ENCODE measurements at places on chromosomes 11 and 22.

- DNase-seq, result no peak
Observed at GRCh38 chr11:71298016-71298550, 45.7 kb upstream of the SHANK2 start.

DNA sequence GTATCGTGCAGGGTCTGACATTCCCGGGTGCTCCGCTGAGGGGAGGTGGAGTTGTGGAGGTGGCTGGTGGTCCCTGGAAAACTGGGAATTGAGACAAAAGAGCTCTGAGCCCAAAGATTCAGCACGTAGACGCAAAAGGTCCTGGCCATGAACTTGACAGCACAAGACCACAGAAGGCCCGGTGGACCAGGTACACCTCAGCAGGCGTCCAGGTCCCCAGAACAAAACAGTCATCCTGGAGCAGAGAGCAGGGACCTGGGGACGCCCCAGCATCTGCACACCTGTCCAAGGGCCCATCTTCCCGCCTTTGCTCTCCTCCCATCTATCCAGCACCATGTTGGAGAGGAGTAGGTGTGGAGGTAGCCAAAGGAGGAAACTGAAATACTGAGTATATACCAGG, 13.8 kb upstream of the MB start:
- no peak for DNase-seq

DNA sequence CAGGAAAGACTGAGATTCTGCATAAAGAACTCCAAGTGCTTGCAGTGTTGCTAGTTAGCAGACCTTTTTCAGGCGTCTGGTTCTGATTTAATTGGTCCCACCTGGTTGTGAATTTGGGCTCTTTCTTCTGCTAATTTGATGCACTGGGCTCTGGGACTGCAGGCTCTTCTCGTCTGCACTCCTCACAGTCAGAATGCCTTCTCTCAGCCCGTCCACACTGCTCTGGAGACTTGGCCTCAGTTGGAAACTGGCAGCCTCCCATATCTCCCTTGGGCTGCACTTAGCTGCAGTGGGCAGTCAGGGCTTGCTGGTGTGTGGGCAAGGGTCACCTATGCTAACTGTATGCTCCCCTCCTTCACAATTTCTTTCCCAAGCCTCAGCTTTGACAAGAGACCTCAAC, 1.5 kb downstream of the TRIM6 start:
- DNase-seq, result no peak

DNA sequence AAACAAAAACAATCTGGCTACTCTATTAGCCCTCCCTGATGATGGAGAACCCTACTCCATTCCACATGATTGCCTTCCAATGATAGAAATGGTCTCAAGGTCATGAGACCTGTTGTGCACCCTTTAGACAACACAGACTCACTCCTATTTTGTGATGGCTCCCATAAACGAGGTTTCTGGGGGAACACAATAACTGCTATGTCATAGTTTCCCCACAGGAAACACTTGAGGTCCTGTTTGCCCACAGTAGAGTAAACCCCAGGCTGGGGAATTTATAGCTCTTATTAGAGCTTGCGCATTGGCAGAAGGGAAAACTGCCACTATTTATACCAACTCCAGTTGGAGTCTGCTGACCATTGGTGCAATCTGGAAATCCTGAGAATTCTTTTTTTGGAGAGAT, 28.7 kb downstream of the MIF start:
- no peak for DNase-seq

DNA sequence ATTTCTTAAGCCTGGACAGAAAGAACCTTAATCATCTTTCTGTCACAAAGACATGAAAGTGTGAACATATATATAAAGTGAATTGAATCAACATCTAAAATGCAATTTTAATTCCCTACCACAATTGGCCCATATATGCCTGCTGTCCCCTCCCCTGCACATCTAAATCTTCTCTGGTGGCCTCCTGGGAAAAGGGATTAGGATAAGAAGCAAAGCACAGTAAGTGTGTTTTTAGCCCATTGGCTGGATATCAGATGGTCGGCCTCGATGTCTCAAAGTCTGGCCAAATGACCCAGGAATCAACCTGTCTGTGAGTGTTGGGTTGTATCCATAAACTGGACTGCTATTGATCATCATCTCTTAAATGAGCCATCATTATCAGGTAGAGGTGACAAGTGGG, 5.8 kb downstream of the MMP3 start:
- no peak for DNase-seq

DNA sequence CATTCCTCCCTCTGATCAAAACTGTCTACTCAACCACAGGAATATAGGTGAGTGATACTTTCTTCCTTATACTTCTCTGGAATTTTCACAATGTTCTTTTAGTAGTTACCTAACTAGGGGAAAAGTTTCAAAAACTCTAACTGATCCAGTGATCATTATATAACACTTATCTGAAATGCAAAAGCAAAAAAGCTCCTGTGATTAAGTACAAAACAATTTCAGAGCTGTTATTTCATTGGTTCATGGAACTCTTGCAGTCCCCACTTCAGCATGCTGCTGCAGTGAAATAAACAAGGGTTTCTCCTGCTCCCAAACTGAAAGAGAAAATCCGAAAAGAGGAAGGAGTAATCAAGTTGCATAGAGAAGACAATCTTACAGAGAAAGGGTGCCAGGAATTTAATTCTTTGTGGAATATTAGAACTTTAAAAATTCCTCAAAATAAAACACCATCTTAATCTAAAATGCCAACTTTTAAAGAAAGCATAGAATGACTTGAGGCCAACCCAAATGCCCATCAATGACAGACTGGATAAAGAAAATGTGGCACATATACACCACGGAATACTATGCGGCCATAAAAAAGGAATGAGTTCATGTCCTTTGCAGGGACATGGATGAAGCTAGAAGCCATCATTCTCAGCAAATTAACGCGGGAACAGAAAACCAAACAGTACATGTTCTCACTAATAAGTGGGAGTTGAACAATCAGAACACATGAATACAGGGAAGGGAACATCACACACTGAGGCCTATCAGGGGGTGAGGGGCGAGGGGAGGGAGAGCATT, 20.3 kb downstream of the PPP2R1B start:
- no peak for DNase-seq

DNA sequence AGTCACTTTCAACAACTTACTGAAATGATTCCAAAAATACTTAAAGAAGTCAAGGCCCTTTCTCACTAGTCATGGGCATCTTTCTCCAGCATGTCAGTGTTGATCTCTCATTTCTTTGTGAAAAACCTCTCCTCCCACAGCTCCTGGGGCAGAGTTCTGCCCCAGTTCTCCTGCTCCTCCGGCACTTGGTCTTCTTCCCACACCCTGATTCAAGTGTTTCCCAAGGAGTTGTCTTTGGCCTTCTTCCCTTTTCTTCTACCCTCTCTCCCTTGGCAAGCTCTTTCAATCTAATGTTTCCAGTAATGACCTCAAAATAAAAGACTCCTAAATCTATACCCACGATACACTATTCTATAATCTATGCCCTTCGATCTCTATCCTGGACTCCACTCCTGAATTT, 42.1 kb upstream of the CCDC34 start:
- DNase-seq, result no peak

- DNase-seq, result no peak
Observed at GRCh38 chr22:42083119-42083518, 3.6 kb downstream of the SMDT1 start.

DNA sequence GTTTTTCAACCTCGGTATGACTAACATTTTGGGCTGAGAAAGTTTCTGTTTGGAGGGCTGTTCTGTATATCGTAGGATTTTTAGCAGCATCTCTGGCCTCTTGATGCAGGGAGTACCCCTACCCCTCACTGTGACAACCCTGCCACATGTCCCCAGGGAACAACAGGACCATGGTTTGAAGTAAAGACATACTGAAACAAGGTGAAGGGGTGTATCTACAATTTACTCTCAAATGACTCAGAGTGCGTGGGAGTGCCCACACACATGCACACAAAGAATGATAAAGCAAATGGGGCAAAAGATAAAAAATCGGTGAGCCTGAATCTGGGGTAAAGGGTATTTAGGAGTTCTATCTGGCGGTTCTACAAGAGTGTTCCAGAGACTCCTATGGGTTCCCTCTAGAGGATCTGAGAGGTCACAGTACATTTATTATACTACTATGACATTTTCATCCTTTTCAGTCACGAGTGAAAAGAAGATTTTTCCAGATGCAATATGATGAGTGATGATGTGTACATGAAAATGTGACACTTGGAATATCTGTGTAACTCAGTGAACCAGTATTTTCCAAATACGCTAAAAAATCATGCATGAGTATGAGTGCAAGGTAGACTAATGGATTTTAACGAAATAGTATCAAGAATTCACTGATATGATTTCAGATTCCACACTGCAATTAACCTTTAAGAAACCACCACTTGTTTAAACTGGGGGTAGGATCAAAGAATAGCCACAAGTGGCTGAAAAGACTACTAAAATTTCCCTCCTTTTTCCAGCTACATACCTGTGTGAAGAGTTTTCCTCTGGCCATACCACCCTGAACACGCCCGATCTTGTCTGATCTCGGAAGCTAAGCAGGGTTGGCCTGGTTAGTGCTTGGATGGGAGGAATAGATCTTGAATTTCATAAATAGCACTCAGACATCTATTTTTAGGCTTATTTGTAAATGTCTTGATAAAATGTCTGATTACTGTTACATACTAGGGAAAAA, 56.3 kb upstream of the YPEL1 start:
- peak; percentile 64 for DNase-seq

GRCh38 chr22:27662359-27663301, 138.9 kb downstream of the MN1 start:
- no peak for DNase-seq

- DNase-seq, result no peak
Observed at GRCh38 chr11:134390706-134391569, 21.1 kb downstream of the B3GAT1 start.

- peak; percentile 74 for DNase-seq
Observed at GRCh38 chr11:119206511-119207414, 624 bp downstream of the CBL start.

GRCh38 chr11:104736502-104736901, 161.8 kb downstream of the CASP12 start:
- DNase-seq, result no peak

- DNase-seq, result no peak
Observed at GRCh38 chr11:107397357-107397756, 60.3 kb downstream of the CWF19L2 start.

GRCh38 chr11:36376888-36377758, 81.0 kb downstream of the PRR5L start:
- peak; percentile 82 for DNase-seq

GRCh38 chr22:23478175-23478574, 101.9 kb downstream of the IGLL1 start:
- DNase-seq, result no peak

- DNase-seq, result no peak
Observed at GRCh38 chr11:23211221-23211620, 350.9 kb upstream of the CCDC179 start.

GRCh38 chr22:47059076-47059475, 296.6 kb downstream of the TBC1D22A start:
- DNase-seq, result no peak
